ENCODE measurements at places on chromosomes 3 and 15.

- DNase-seq, result peak; percentile 72
These were observed 371.5 kb upstream of the GOLIM4 start for GRCh38 chr3:168467115-168467714.

DNA sequence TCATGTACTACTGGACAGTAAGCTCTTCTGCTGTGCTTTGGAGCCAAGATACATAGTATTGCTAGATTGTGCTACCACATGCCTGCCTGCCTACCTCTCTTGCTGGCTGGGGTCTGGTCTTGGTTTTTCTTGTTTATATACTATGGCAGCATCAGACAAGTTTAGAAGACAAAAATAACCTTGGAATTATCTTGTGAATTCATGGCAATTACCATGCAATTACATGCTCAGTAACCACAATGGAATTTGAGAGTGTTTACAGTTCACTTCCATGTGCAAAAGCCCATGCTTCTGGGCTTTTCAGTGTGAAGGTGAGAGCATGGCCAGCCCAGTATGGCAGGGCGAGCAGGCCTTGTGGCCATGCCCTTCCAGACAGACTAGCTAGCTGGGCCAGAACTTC, 48.0 kb upstream of the C15orf61 start:
- DNase-seq, result no peak

DNA sequence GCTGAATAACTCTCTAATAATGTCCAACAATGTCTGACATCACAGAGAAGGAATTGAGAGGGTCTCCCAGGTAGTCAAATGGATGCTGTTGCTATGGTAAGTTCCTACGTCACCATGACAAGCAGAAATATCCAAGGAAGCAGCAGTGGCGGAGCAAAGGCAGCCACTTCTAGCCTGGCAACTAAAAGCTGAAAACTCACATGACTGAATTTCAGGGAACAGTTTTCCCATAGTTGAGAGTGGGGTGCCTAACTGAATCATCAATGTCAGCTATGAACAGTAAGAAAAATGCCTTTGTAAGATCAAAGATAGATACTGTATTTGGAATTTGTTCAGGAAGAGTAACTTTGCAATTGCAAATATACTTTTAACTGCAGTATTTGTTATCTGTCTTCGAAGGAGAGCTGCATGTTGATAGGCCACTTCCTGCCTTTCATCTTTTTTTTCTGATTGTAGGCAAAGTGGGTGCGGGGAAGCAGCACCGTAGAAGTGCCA, 161.7 kb downstream of the BBX start:
- DNase-seq, result no peak

GRCh38 chr3:19947549-19948225, 790 bp downstream of the RAB5A start:
- DNase-seq, result peak; percentile 39

DNA sequence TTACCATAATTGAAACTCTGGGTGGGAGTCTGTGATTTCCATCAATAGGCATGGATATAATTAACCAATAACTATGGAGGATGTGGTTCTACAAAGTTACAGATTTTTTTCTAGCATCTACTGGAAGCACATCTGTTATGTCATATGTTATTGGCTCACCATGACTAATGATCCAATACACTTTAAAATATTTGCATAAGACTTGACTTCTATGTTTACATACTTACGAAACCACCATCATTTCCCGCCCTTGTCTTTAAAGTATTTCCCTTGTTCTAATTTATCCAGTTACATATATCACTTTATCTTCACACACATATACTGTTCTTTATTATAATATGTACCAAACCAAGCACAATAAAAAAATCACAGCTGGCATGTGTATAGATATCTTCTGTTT, 380.3 kb upstream of the CBLB start:
- DNase-seq, result no peak

DNA sequence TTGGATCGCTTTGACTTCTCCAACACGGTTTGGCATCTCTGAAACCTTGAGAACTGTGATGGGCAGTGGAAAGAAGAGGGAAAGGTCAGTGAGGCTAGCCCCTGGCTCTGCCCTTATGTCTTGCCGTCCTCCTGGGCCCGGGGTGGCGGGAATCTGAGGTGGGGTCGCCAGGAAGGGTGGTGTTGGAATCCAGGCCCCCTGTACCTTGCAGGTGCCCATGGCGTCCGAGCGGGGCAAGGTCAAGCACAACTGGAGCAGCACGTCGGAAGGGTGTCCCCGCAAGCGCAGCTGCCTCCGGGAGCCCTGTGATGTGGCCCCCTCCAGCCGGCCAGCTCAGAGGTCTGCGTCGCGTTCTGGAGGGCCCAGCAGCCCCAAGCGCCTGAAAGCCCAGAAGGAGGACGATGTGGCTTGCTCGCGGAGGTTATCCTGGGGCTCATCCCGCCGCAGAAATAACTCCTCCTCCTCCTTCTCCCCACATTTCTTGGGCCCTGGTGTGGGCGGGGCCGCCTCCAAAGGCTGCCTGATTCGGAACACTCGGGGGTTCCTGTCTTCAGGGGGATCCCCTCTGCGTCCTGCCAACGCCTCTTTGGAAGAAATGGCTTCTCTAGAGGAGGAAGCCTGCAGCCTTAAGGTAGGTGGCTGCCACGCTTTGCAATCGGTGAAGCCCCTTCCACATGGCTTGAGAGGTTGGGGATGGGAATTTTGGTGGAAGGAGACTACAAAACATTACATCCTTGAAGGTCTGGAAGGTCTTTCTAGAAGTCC, 907 bp downstream of the TATDN2 start:
- no peak for DNase-seq

DNA sequence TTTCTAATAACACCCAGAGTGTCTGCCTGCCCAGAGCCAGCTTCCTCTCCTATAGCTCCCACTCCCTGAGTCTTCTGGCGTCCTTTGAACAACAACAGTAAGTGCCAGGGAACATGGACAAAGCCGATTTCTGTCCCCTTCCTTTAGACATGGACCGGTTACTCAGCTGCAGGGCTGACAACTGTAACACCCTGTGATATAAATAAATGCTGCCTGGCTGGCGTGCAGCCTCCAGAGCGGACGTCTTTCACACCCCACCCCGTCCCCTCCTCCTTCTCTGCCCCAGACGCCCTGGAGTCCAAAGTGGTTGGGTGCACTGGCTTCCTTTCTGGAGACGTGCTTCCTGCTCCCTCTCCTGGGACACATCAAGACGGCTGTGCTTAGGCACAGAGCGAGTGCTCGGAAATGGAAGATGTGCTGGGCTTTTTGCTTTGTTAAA, 281.9 kb upstream of the LRRFIP2 start:
- DNase-seq, result peak; percentile 24

GRCh38 chr15:99507504-99508310, 58.1 kb upstream of the MEF2A start:
- peak; percentile 66 for DNase-seq

DNA sequence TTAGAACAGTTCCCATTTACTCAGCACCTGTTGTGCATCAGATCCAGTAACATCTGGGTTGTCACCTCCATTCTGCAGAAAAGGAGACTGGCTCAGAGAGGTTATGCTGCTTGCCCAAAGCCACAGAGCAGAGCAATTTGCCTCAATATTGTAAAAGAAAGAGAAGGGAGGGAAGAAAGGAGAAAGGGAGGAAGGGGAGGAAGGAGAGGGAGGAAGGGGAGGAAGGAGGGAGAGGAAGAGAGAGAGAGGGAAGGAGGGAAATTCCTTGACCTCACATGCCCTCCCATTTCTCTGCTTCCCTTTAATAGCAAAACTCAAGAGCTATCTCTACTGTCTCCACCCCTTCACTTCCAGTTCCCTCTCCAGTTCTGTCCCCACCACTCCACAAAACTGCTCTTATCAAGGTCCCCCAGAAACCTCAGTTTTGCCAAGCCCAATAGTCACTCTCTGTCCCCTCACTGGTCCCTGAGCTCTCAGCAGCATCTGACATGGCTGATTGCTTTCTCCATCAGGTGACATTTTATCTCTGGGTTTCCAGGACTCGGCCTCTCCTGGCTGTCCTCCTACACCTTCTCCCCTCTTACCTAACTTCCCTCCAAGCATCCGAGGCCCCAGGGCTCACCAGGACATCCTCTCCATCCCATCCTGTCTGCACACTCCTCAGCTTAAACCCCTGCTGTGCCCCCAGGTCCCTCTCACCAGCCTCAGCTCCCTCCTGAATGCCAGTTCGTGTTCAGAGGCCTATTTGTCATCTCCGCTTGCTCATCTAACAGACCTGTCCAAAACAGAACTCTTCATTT, 104.7 kb upstream of the LINGO1 start:
- DNase-seq, result no peak

GRCh38 chr15:101466188-101466587, 23.3 kb downstream of the PCSK6 start:
- DNase-seq, result no peak

- no peak for DNase-seq
These were observed 54.1 kb downstream of the PLXNA1 start for GRCh38 chr3:127037021-127037400.

DNA sequence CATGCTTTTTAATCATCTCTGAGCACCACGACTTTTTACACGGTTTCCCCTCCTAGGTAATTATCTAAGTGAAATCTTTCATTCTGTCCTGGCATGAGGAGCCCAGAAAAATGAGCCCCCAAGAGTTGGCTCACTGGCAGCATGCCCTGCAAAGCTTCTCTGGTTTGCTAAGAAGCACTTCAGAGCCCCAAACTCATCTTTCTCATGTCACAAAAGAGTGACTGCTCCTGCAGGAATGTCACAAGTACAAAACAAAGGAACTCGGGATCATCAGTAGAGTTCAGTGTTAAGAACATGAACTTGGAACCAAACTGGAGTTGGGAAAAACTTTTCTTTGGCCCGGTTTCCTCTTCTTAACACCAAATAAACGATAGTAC, 123.9 kb downstream of the FOXB1 start:
- peak; percentile 69 for DNase-seq

- DNase-seq, result no peak
These were observed 39.6 kb downstream of the GPR156 start for GRCh38 chr3:120245386-120245785.

GRCh38 chr15:66789029-66790025, 87.3 kb downstream of the SMAD6 start:
- no peak for DNase-seq

- DNase-seq, result no peak
These were observed 7.1 kb downstream of the RORA start for GRCh38 chr15:61222010-61222409.

DNA sequence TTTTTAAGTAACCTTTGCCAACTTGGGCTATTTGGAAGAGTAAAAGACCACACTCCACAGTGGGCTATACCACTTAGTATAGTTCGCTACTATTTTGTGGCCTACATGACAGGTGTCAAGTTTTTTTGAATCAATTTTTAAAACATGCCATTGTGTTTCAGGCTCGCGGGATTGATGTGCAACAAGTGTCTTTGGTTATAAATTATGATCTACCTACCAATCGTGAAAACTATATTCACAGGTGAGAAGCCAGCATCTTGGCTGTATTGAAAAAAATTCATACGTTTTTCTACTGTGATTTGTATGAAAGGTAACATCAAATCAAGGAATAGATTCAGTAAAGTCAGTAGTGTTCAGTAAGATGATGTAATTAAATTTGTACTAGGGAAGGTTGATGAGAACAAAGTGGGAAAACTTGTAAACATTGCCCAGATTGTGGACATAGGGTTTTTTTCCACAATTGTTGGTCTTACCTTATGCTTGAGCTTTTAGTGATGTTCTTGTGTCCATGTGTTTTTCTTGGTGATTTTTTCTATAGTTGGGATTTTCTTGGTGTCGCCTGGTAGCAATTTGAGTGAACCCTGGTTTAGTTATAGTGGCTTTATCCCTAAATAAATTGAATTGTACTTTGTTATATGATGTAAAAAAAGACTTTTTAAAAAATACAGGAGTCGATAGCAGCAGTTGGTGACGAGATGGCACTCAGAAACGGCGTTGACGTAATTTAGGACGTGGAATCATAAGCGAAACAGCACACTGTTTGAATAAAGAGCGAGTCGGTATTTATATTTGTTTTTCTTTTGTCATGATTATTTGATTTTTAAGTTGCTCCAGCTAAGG, 4.5 kb downstream of the EIF4A2 start:
- DNase-seq, result no peak

GRCh38 chr15:61880084-61880483, 180.2 kb downstream of the VPS13C start:
- DNase-seq, result no peak

DNA sequence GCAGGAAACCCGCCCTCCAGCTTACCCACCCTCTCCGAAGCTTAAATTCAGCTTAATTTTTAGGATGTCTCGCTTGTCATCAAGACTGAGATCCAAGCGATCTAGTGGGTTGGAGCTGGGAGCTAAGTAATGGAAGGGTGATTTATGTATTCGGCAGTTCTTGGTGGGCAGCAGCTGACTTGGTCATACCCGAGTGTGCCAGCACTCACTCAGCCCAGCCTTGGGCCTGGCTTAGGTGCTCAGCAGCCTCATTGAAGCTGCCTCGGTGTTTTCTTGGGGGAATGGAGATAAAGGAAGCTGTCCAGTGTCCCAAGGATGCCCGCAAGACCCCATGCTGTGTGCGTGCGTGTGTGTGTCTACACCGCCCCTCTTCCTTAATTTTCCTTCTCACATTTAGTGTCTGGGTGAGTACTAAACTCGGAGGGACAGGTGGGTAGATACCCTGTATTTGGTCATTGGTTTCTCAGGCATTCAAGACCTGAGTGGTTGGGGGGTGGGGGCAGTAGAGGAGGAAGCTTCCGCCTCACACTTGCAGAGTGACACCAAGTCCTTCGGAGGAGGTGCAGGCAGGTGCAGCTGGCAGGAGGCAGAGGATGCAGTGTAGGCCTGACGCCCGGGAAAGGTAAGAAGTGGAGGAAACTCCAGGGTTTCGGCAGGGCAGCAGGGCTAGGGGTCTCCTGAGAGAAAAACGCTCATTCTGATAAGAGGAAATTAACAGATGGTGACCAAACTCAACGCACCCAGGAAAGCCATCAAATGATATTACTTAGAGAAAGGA, 92.8 kb downstream of the PCSK6 start:
- no peak for DNase-seq

DNA sequence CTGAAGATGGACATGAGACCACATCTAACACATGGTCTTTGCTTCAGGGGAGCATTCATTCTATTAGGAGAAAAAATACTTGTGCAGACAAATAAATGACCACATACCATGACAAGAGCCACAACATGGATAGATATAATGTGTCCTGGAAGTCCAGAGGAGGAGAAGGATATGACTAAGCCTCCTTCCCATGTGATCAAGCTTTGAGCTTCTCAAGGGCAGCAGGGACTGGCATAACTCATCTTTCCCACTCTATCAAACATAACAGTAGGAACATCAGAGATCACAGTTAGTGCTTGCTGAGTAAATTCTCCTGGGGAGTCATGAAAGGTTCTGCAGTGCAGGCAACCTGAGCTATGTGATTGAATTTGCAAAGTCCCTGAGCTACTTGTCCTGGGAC, 86.0 kb upstream of the LPP start:
- DNase-seq, result no peak

GRCh38 chr3:188349933-188350332, 196.0 kb downstream of the LPP start:
- DNase-seq, result no peak

GRCh38 chr3:143001034-143001368, 369 bp upstream of the U2SURP start:
- DNase-seq, result no peak

DNA sequence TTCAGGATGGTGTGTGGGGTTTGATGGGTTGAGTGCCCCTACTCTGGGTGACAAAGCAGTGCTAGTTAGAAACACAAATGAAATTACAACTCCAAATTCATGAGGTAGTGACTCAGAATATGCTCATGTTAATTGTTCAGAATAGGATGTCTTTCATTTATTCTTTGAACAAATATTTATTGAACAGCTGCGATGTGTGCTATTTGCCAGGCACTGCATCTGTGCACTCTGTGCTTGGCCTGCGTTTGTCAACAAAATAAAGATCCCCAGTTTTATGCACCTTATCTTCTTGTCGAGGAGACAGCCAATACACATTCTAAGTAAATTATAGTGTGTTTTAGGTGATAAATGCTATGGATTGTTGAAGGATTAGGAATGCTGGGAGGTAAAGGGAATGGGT, 27.3 kb downstream of the MED12L start:
- no peak for DNase-seq

Data from pons (tissue), 1 donor.